ENCODE measurements at places on chromosomes 12 and 14.

GRCh38 chr14:84340938-84341337, 1189.0 kb upstream of the FLRT2 start:
- DNase-seq, result no peak

DNA sequence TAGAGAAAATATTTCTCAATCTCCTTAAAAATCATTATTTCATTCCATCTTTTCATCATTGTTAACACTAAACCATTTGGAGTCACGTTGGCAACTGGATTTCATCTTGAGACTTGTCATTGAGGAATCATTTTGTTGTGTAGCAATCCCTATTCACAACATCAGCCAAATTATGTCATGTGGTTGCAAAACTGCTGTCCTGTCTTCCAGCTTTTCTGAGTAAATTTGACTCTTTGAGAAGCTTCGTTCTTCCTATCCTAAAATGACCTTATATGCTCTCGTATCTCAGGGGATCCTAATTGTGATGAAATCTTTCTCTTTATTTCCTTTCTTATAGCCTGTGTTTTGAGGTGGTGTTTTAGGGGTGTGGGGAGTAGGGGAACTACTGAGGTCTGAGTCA, 30.6 kb upstream of the KICS2 start:
- no peak for DNase-seq

DNA sequence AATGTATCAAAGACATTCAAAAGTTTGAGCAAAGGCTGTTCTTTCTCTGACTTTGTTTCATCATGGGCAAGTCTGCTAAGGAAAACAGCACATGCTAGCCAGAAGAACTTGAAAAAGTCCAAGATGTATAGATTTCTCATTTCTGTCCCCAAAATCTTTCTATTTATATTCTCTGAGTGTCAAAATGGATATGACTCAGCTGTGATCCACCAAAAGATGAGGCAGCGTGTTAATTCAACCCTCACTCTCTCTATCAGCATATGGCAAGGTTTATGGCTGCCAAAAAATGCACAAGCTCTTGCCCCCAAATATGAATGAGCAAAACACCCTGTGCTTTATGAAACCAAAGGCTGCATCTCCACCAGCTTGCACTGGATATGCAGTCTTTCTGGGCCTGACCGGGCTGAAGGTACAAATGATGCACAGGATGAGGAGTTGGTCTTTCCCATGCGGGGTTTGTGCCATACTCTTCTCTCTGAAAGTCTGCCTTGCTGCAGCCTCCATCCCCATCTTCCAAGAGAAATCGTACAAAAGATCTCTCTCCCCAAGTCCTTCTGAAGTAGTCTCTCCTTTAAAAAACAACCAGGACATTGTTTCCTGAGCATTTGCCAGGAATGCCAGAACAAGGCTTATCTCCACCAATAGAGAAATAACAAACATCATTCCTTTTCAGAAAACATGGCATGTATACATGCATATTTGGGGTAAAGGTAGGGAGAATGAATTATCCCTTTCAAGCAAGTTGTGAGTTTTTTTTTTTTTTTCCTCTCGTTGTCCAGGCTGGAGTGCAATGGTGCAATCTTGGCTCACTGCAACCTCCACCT, 203.4 kb downstream of the TMX1 start:
- no peak for DNase-seq

DNA sequence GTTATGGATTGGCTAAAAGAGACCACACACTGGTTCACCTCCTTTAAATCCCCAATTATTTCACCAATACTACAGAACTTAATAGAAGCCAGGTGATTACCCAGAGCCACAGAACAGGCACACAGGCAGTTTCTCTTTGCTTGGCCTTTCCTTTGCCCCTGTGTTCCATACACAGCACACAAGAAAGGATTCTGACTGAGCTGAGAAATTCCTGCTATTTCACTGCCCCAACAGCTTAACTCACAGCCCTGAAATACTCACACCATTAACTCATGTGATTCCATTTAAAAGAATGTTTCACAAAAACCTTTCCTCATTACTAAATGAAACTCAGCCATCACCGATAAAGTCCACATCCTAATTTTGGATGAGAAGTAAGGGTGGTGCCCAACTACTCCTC, 133.6 kb downstream of the MED13L start:
- DNase-seq, result no peak

- DNase-seq, result no peak
These were observed 398.7 kb downstream of the NELL2 start for GRCh38 chr12:44477331-44477980.

GRCh38 chr12:29429999-29430715, 49.2 kb upstream of the ERGIC2 start:
- DNase-seq, result no peak

Measured in transverse colon (tissue), 4 donors.